Activated CD8-positive, alpha-beta memory T cell treated with anti-CD3 and anti-CD28 coated beads, Interleukin-2, amount 10 ng/mL, durations not matched to agents 7 days and 5 days (primary cell): ENCODE measurements at places on chromosomes 12 and 14. TPM values are rescaled to one million over a fixed set of nuclear protein-coding genes. Genes with fewer than 3 reads are reported as not detected.

- peaks cover 25% of the 10 kb centered on the region for H3K27me3 ChIP-seq
- H3K36me3 ChIP-seq: no peaks in the 10 kb centered on the region
- no peak overlapping the region for H3K4me3 ChIP-seq
These were observed 64.9 kb upstream of the FAM181A start for GRCh38 chr14:93862265-93862664.

DNA sequence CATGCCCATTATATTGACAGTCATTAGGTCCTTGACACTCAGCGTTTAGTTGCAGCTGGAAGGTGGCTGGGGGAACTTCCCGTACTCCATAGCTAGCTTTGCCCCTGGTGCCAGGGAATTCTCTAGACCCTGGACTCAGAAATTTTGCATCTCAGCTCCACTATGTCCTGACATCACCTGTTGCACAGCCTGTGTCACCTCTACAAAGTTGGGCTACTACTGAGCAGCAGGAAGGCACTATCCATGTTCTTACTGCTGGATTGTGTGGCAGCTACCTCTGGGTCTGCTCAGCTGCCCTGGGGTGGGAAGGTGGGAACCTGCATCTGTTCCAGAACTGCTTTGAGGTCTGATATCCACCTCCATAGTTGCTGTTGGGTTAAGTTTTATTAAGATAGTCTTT is 11.0 kb downstream of the KCNJ8 start:
- H3K27ac ChIP-seq: no peak overlapping the region
- H3K27me3 ChIP-seq: peaks cover 3% of the 10 kb centered on the region
- no peak for DNase-seq
- H3K36me3 ChIP-seq: no peaks in the 10 kb centered on the region

DNA sequence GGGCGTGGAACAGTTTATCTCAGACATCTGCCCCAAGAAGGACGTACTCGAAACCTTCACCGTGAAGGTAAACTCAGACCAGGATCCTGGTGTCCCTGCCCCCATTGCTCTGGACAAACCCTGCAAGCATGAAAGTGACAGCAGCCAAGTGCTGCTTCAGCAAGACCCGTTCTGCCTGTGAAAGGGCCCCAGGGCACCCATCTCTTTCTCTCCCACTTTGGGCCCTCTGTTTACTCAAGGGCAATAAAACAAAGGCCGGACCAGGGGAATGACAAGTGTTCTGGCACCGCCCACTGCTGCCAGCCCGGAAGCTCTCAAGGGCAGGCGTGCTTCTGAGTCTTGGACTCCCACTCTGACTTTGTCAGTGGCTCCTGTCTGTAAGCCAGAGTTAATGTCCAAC is 35.3 kb downstream of the CD9 start:
- no peak overlapping the region for H3K4me3 ChIP-seq
- no peaks in the 10 kb centered on the region for H3K36me3 ChIP-seq

DNA sequence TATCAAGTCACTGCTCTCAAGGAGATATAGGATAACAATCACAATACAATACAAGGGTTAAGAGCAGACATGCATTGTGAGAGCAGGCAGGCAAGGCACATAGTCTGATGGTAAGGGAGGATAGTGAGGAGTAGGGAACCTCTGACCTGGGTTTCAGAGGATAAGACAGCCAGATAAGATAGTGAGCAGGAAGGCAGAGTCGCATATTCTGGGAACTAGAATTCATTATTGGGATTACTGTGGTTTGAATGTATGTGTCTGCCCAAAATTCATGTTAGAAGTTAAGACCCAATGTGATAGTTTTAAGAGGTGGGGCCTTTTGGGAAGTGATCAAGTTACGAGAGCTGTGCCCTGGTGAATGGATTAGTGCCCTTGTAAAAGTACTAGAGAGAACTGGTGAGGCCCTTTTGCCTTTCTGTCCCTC is 14.4 kb upstream of the ATF1 start:
- H3K27me3 ChIP-seq: no peaks in the 10 kb centered on the region
- no peak for DNase-seq
- H3K27ac ChIP-seq: no peak overlapping the region
- no peak overlapping the region for H3K4me3 ChIP-seq
- peaks cover 3% of the 10 kb centered on the region for H3K36me3 ChIP-seq
- no peaks in the 10 kb centered on the region for H3K4me1 ChIP-seq

DNA sequence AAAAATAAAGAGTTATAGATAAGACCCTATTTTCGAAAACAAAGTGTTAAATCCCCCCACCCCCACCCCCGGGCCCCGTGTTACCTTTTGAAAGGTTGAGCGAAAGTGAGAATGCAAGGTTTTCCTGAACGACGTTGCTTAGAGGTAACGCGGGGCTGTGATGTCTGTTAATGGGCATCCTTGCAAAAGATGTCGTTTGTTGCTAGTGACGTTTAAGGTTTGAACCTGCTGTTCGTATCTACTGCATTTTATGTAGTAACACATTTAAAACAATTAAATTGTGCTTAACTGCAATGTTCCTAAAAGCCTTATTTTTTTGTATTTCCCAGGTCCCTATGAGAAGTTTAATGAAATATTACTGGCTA is 1.2 kb downstream of the CPSF6 start:
- H3K36me3 ChIP-seq: peaks cover 14% of the 10 kb centered on the region
- H3K4me1 ChIP-seq: peaks cover 55% of the 10 kb centered on the region
- peak overlapping the region; percentile 99 for H3K27ac ChIP-seq

DNA sequence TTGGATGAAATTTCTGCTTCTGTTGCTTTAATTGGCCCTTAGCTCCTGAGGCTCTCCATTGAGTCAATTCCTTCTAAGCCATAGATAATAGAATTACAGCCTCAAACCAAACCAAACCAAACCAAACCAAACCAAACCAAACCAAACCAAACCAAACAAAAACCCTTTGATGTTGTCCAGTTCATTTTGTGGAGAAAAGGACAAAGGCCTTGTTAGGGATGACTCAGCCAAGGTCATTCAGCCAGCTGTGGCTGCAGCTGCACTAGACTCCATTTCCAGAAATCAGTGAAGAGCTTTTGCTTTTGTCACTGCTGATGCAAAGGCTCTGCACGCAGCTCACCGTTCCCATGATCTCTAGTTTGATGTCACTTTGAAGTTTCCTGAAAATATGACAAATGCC is 82.2 kb upstream of the RMST start:
- no peak overlapping the region for H3K4me3 ChIP-seq
- no peaks in the 10 kb centered on the region for H3K36me3 ChIP-seq
- no peaks in the 10 kb centered on the region for H3K4me1 ChIP-seq
- peaks cover 3% of the 10 kb centered on the region for H3K27me3 ChIP-seq
- H3K27ac ChIP-seq: no peak overlapping the region
- no peak for DNase-seq

DNA sequence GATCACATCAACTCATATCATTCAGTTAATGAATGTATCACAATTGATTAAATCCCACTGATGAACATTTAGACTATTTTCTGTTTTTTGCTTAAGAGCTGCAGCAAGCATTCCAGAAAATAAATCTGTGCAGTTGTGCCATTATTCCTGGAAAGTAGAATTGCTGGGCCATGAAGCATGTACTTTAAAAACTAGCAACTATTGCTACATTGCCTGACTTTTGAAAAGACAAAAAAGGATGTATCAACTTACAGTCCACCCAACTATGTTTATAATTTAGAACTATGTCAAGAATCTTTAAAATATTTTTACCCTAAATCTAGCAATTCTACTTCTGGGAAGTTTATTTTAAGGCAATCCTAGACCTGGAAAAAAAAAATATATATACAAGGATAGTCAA is 33.4 kb upstream of the ERGIC2 start:
- no peak overlapping the region for H3K27ac ChIP-seq
- H3K4me3 ChIP-seq: no peak overlapping the region
- H3K36me3 ChIP-seq: no peaks in the 10 kb centered on the region
- no peak for DNase-seq
- no peaks in the 10 kb centered on the region for H3K4me1 ChIP-seq

GRCh38 chr12:118136559-118137003 is 657 bp downstream of the PEBP1 start:
- no peaks in the 10 kb centered on the region for H3K27me3 ChIP-seq
- peak overlapping the region; percentile 87 for H3K4me3 ChIP-seq
- peak; percentile 58 for DNase-seq
- peaks cover 21% of the 10 kb centered on the region for H3K36me3 ChIP-seq

GRCh38 chr12:119259484-119259883 is 75.0 kb upstream of the CCDC60 start:
- H3K36me3 ChIP-seq: no peaks in the 10 kb centered on the region
- H3K4me1 ChIP-seq: peaks cover 4% of the 10 kb centered on the region
- peaks cover 8% of the 10 kb centered on the region for H3K27me3 ChIP-seq
- no peak overlapping the region for H3K27ac ChIP-seq

- peaks cover 4% of the 10 kb centered on the region for H3K27me3 ChIP-seq
- H3K4me1 ChIP-seq: peaks cover 31% of the 10 kb centered on the region
- H3K27ac ChIP-seq: peak overlapping the region; percentile 67
- H3K4me3 ChIP-seq: peak overlapping the region; percentile 42
These were observed 315.5 kb upstream of the OR4E1 start for GRCh38 chr14:21989090-21989489.

- no peak overlapping the region for H3K4me3 ChIP-seq
- H3K36me3 ChIP-seq: no peaks in the 10 kb centered on the region
- H3K4me1 ChIP-seq: peaks cover 12% of the 10 kb centered on the region
These were observed 1.5 kb downstream of the RASAL1 start for GRCh38 chr12:113134071-113134470.

DNA sequence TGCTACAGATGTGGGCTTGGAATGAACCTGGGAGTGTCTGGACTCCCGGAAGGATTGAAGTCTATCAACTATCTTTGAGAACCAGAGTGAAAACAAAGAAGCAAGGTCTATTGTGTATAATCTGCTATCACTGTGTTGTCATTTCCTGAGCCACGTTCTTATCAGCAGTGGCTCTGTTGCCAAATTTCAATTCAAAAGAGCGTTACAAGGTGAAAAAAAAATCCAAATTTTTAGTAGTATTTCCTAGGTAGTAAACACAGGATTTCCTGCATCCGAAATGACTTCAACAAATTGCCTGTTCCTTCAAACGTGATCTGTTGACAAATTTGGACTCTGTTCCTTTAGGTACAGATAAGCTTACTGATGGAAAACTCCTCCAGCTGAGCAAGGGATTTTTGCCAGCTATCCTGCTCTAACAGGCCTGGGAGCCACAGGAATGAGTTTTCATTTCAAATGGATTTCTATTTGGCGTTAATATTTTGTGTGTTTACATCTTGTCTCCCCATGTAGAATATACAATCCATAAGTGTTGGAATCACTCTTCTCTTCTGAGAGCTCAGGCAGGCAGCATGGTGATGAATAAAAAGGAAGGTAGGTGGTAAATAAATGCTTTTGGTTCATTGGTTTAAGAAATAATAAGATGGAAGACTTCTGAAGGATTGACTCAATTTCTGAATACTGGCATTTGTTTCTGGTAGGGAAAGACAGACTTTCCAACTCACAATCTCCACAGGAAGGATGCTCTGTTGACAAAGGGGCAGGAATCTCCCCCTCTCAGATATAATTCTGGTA is 58.5 kb downstream of the GPR135 start:
- H3K27ac ChIP-seq: no peak overlapping the region
- DNase-seq: no peak
- no peaks in the 10 kb centered on the region for H3K4me1 ChIP-seq
- no peak overlapping the region for H3K4me3 ChIP-seq

DNA sequence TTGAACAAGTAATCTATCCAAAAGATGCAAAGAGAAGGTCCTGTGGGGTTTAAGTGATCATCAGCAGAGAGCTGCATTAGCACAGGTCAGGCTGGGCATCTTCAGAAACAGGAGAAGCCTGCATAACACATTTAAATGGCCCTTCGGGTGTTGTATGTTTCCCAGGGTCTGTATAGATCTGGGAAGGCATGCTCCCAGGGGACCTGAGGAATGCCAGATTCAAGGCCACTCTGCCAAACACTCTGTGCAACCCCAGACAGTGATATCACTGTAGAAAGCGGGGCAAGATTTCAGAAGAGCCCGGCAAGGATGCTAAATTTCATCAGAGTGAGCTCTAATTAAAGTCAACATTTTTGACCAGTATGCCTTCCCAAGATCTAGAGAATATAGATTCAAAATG is 92.9 kb downstream of the ARMH4 start:
- no peaks in the 10 kb centered on the region for H3K4me1 ChIP-seq
- H3K27ac ChIP-seq: no peak overlapping the region
- H3K27me3 ChIP-seq: peaks cover 18% of the 10 kb centered on the region
- DNase-seq: no peak
- no peak overlapping the region for H3K4me3 ChIP-seq

GRCh38 chr14:76829650-76830421 is 3.6 kb downstream of the LRRC74A start:
- H3K4me3 ChIP-seq: no peak overlapping the region
- H3K27ac ChIP-seq: no peak overlapping the region
- H3K4me1 ChIP-seq: no peaks in the 10 kb centered on the region
- H3K27me3 ChIP-seq: peaks cover 10% of the 10 kb centered on the region
- DNase-seq: no peak

DNA sequence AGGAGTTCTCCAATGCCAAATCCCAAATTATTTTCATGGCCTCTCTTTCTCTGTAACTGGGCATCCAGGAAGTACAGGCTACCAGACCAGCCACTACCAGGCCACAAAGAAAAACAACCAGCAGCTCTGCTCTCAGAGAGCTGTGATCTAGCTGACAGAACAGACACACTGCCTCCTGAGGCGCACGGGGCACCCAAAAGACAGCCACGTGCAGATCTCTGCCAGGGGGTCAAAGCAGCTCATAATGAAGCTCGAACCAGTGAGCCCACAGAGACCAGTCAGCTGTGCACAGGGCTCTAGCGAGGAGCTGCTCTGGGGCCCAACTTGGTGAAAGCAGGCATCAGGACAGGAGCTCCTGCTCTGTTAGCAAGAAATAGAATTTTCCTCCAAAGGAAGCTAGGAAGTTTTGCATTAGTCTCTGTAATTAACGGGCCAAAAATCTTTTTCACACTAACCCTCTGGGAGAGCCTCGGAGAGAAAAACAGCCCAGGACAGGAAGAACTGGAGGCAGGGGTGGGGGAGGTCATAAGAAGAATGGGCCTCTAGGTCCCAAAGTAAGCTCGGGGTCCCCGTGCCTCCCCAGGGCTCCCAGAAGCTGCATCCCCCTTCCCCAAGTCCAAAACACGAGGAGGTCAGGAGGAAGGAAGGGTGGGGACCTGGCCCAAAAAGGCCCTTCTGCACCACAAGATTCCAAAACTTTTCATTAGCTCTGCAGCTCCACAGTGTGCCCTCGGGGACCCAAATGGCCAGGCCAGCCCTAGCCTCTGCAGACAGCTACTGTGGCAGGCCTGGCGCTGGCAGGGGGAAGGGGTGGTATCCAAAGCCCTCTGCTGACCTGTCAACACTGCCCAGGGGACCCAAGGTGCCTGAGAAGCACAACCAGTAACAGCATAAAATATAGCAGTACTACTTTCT is 30.2 kb downstream of the ACTN1 start:
- H3K36me3 ChIP-seq: no peaks in the 10 kb centered on the region
- no peak overlapping the region for H3K4me3 ChIP-seq
- no peak for DNase-seq
- no peak overlapping the region for H3K27ac ChIP-seq

GRCh38 chr14:100725587-100726387 is 905 bp upstream of the DLK1 start:
- no peak overlapping the region for H3K4me3 ChIP-seq
- H3K36me3 ChIP-seq: no peaks in the 10 kb centered on the region
- DNase-seq: no peak
- no peak overlapping the region for H3K27ac ChIP-seq

GRCh38 chr12:98503592-98504367 is 11.6 kb upstream of the TMPO start:
- H3K4me3 ChIP-seq: peak overlapping the region; percentile 97
- H3K4me1 ChIP-seq: peaks cover 30% of the 10 kb centered on the region
- peak overlapping the region; percentile 99 for H3K27ac ChIP-seq
- DNase-seq: peak; percentile 97
- H3K27me3 ChIP-seq: peaks cover 13% of the 10 kb centered on the region

Gene IL31
- not detected for total RNA-seq

Gene TEX22
- total RNA-seq: 3.7 TPM

Gene EML1
- not detected for total RNA-seq

Gene BICDL1
- 59.8 TPM for total RNA-seq

Gene OR4E2
- total RNA-seq: not detected

Gene HOXC11
- total RNA-seq: not detected

Gene THAP2
- 6.9 TPM for total RNA-seq

Gene AGAP2
- total RNA-seq: 70.7 TPM

Gene WNT5B
- total RNA-seq: 0.70 TPM

Gene PTPRR
- not detected for total RNA-seq

Gene BHLHE41
- not detected for total RNA-seq

Gene FKBP3
- 65.2 TPM for total RNA-seq
